ENCODE measurements at places on chromosomes 13 and 19.
A peak's percentile ranks its signal among the peaks of the same experiment; 100 is the strongest.

- DNase-seq = peak; percentile 50
These were observed 97.7 kb downstream of the ING1 start for GRCh38 chr13:110811008-110811720.

DNA sequence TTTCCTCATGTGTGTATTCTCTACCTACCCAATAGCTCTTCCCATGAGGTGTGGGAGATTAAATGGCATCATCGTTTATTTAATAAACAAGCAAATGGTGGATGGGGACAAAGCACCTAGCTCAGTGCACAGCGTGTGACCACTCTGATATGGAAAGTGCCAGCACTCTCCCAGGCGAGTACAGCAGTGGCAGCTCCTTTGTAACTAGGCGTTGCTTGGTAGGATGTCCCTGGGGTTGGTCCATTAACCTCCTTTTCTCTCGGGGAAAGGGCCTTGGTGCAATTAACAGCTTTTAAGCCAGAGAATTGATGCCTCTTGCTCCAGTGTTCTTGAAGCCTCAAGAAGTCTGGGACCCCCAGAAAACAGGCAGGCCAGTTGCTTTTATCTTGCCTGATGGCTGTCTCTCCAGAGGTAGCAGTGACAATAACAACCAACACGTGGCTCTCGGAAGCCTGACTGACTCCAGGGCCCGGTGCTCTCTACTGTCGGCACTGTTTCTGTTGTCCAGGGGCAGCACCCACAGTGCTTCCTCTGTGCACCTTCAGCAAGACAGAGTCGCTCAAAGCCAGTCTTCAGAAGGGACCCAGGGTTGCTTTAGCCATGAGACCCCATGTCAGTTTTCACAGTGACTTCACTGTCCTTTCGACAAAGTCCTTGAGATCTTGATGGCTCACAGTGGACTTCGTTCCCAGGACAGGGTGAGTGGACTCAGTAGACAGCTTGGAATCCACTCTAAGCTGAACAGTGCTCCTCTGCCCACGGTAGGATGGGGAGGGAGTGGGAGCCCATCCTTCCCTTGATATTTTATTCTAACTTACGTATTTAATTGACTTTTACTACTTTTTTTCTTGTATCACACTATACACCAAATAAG lies 33.9 kb upstream of the NPAS1 start:
- no peak for DNase-seq

- no peak for DNase-seq
These were observed 3.5 kb downstream of the CYP4F22 start for GRCh38 chr19:15511671-15512424.

DNA sequence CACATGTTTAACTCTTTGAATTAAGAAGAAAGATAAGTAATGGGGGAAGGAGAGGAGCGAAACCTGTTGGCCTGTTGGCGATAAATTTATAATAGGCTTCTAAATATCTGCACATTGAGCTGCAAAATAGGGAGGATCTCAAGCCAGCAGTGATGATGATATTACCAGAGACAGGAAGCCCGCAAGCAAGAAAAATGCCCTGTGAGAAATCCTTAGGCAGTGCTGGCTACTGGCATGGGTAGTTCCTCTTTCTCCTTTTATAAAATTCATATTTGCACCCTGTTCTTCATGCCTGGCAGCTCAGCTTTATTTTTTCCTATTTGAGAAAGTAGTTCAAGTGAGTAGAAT lies 858 bp upstream of the USP12 start:
- DNase-seq = no peak

- no peak for DNase-seq
These were observed 147.1 kb upstream of the IRS2 start for GRCh38 chr13:109933476-109933875.

- DNase-seq = no peak
These were observed 1241.9 kb downstream of the UQCRFS1 start for GRCh38 chr19:27971071-27971470.

DNA sequence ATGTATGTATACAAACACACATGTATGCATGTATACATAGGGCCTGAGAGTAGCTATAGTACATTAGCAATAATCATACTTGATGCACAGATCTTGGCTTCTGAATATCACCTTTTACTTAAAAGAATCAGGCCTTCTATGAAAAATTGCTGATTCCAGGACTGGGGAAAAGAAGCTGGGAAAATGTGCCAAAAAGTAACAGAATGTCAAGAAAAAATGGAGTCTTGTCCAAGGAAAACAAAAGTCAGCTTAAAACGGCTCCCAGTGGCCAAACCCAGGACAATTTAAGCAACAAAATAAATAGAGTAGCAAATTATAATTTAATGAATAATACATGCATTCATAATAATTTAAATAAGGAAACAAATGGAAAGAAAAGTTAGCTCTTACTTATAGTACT lies 2104.9 kb downstream of the PCDH9 start:
- DNase-seq = no peak

DNA sequence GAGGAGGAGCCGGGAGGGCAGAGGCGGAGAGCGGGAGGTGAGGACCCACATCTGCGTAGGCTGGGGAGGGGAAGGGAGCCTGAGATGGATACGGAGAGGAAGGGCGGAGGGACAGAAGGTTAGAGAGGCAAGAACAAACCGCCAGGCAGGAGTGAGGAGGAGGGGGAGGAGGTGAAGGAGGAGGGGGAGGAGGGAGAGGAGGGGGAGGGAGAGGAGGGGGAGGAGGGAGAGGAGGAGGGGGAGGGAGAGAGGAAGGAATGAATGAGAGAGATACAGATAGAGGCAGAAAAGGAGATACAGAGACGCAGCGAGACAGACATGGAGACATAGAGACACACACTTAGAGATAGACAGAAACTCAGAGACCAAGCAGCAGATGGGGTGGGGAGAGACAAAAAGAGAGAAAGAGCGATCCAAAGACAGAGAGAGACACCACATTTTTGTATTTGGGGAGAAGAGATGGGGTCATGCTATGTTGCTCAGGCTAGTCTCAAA lies 782 bp upstream of the CA11 start:
- no peak for DNase-seq

DNA sequence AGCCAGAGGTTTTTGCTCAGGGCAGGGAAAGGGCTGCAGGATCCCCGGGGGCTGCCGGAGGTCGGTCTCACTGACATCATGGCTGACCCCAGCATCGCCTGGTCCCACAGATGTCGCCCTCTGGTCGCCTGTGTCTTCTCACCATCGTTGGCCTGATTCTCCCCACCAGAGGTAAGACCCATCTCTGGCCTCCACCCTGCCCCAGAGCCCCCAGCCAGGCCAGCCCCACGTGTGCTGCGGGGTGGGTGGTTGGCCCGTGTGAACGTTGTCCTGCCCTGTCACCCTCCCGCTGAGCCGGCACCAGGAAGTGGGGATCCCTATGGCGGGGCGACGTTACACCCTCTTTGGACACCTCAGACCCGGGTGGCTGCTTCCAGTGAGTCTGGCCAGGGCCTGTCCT lies 906 bp downstream of the FXYD5 start:
- DNase-seq = no peak

- DNase-seq = no peak
These were observed 59.4 kb downstream of the ZDHHC20 start for GRCh38 chr13:21399741-21400140.
